Head of caudate nucleus (tissue), 42 donors: ENCODE measurements at places on chromosomes 5 and 9.

DNA sequence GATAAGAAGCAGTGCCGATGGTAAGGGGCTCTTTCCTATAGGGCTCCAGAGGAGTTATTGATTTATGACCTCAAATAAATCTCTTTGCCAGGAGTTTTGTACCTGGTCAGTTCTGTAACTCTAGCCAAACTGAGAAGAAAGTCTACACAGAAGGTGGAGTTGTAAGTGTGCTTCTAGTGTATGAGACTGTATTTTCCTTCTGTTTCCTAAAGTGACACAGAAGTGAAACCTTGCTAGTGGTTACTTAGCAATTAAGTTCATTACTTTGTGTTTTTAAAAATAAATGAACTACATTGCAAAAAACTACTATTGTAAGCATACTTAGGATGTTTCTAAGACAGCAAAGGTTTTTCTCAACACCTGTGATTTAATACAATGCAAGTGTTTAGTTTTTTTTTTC is 48.7 kb upstream of the ACTBL2 start:
- no peak for DNase-seq

- no peak for DNase-seq
These were observed 541 bp upstream of the TBCA start for GRCh38 chr5:77776554-77777206.

GRCh38 chr5:32090755-32091128 is 83.4 kb downstream of the GOLPH3 start:
- DNase-seq: no peak

DNA sequence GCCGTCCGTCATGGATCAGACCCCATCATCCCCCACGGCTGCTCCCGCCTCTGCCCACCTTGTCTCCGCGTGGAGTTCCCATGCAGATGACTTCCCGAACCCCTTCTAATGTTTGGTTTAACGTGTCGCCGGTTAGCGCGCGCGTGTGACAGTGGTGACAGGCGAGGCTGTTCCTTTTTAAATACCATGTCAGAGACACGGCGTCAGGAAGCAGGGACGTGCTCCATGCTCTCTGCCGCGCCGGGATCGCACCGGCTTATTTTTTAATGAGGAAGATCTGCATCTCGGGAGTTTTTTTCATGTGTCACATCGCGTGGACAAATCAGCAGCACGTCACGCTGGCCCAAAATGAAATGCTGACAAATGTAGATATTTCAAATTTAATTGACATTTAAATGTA is 35.9 kb downstream of the CRB2 start:
- no peak for DNase-seq

- DNase-seq: peak; percentile 66
These were observed 4.7 kb upstream of the PPP1R26 start for GRCh38 chr9:135474915-135475314.

GRCh38 chr9:129866394-129867135 is 31.3 kb downstream of the USP20 start:
- no peak for DNase-seq
